Natural killer cell (primary cell): ENCODE measurements at places on chromosomes 5 and 9. TPM values are rescaled to one million over a fixed set of nuclear protein-coding genes. Genes with fewer than 3 reads are reported as not detected.

DNA sequence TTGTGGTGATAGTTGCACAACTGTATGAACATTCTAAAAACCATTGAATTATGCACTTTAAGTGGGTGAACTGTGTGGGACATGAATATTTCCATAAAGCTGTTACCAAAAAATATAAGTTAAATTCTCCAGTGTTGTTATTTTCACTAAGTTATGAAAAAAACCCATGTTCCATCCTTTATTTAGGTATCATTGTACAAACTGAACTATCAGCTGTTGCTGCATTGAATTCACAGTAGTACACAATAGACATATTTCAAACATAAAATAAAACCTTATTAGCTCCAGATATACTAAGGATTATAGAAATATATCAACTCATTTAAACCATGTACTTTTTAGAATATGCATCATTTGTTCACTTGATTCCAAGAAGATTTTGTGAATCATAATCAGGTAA lies 192.1 kb downstream of the COMMD10 start:
- H3K4me1 ChIP-seq = no peaks in the 10 kb centered on the region
- no peak overlapping the region for H3K4me3 ChIP-seq
- no peaks in the 10 kb centered on the region for H3K27me3 ChIP-seq
- no peaks in the 10 kb centered on the region for H3K36me3 ChIP-seq

DNA sequence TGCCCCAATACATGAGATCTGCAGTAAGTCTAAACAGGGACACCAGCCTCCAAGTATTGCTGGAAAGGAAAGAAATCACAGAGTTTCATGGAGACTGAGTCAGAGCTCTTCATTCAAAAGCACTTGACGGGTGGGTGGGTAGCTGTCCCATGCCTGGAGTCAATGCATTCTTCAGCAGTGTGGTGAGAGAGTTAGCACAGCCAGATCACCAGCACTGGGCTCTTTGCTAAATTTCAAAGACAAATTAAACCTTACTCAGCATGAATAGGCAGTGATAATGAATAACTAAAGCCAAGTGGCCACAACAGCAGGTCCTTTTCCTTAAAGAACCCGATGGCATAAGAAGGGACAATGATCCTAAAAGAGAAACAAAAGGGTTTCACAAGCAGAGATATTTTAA lies 192.4 kb downstream of the ACTL7B start:
- H3K36me3 ChIP-seq = no peaks in the 10 kb centered on the region
- no peaks in the 10 kb centered on the region for H3K27me3 ChIP-seq
- H3K27ac ChIP-seq = no peak overlapping the region
- no peak for DNase-seq
- H3K4me3 ChIP-seq = no peak overlapping the region

GRCh38 chr5:138661991-138662434 lies 86.8 kb upstream of the HSPA9 start:
- H3K4me3 ChIP-seq = no peak overlapping the region
- peaks cover 66% of the 10 kb centered on the region for H3K27me3 ChIP-seq
- no peaks in the 10 kb centered on the region for H3K36me3 ChIP-seq
- no peak for DNase-seq

GRCh38 chr9:18689921-18690320 lies 216.0 kb downstream of the ADAMTSL1 start:
- H3K27me3 ChIP-seq = no peaks in the 10 kb centered on the region
- H3K4me1 ChIP-seq = no peaks in the 10 kb centered on the region
- H3K27ac ChIP-seq = no peak overlapping the region
- H3K4me3 ChIP-seq = no peak overlapping the region

GRCh38 chr9:81974764-81975163 lies 13.8 kb upstream of the SPATA31D1 start:
- no peak overlapping the region for H3K4me3 ChIP-seq
- H3K27me3 ChIP-seq = no peaks in the 10 kb centered on the region
- no peaks in the 10 kb centered on the region for H3K36me3 ChIP-seq
- no peaks in the 10 kb centered on the region for H3K4me1 ChIP-seq

- no peaks in the 10 kb centered on the region for H3K4me1 ChIP-seq
- H3K36me3 ChIP-seq = no peaks in the 10 kb centered on the region
- H3K27me3 ChIP-seq = no peaks in the 10 kb centered on the region
- DNase-seq = no peak
- no peak overlapping the region for H3K4me3 ChIP-seq
- H3K27ac ChIP-seq = no peak overlapping the region
Observed at GRCh38 chr9:113746486-113746885, 129.6 kb upstream of the ZNF618 start.

DNA sequence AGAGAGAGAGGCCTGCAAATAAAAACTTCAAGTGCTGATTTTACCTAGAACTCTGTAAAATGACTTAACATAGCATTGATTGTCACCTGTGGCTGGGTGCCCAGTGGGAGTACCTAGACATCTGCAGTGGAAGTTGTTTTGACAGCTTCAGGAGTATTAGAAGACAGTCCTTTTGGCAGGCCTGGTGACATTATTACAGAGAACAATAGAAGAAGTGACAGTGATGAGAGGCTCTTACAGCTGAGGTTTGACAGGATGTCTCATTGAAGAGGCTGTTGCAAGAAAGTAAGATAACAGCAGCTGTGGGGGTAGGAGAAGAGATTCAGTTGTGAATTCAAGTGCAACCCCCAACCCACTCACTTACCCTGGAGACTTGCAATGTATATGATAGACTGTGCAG lies 27.9 kb upstream of the MUSK start:
- H3K27ac ChIP-seq = no peak overlapping the region
- no peaks in the 10 kb centered on the region for H3K36me3 ChIP-seq
- H3K27me3 ChIP-seq = no peaks in the 10 kb centered on the region
- no peak for DNase-seq
- H3K4me3 ChIP-seq = no peak overlapping the region

GRCh38 chr9:130977811-130978221 lies 31.2 kb upstream of the LAMC3 start:
- H3K4me1 ChIP-seq = peaks cover 16% of the 10 kb centered on the region
- no peak overlapping the region for H3K27ac ChIP-seq
- DNase-seq = no peak
- no peak overlapping the region for H3K4me3 ChIP-seq
- H3K27me3 ChIP-seq = no peaks in the 10 kb centered on the region
- no peaks in the 10 kb centered on the region for H3K36me3 ChIP-seq

MFAP3 gene
- 24.8 TPM for total RNA-seq

SSNA1 gene
- 52.2 TPM for total RNA-seq
